ENCODE measurements at places on chromosomes 2 and 18. TPM values are rescaled to one million over a fixed set of nuclear protein-coding genes. Genes with fewer than 3 reads are reported as not detected.

DNA sequence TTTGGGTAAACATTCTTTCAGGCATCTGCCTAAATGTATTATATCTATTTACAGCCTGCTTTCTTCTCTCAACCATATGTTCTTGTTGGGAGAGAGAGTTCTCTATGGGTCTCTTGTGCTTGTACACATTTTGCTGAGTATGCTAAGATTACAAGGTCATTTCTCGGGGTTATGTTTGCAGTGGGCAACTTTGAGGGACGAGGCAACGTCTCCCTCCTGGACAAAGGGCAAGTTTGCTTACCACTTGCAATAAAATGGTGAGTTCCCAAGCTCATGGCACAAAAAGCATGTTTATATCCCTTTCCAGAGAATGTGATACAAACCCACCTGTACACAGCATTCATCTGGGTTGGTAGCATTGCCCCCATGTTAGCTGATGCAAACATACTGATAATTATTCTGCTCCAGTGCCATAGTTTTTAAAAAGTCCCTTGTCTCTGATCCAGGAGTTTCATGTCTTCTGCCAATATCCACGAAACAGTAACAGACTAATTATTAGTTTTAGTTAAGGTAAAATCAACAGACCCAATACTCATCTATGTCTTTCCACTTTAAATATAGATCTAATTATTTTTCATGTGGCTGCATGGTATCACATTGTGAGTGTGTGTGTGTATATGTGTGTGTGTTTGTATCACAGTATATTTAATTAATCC is 84.2 kb upstream of the MAPK4 start:
- no peak for DNase-seq

DNA sequence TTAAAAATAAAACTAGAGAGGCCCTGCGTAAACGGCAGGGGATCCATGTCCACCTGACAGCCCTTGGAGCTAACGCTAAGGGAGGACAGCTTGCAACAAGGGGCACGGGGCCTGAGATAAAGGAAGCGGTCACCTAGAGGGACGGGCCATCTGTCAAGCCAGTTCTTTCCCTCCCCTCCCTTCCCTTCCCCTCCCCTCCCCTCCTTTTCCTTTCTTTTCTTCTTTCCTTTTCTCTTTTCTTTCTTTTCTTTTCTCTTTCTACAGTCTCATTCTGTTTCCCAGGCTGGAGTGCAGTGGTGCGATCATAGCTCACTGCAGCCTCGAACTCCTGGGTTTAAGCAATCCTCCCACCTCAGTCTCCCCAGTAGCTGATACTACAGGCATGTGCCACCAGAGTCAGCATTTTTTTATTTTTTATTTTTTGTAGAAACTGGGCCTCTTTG is 34.5 kb upstream of the CTAGE1 start:
- no peak for DNase-seq

DNA sequence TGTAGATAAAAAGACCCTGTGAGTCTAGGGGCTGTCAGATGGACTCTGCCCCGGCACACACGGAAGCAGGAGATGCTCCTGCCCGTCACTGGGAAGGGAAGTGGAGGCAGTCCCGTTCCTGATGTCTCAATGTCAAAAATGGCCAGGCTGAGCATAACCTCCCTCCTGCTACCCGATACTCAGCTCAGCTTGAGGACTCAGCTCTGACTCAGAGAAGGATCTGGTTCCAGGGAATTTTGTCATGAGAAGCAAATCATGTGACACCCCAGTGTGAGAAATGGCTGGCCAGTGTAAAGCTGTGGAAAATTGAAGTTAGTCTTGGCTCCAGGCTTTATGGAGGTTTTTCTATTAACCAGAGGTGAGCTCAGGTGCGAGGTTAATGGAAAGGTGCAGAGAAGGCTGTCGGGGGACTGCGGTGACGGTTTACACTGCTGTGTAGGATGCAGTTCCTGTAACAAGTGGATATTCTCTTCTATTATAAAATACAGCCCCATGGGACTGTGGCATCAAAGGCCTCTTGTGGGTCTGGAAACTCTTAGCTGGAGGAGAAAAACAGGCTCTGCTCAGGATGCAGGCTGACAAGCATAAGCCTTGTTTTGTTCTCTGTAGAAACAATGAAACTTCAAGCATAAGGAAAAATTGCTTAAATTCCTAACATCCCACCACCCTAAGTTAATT is 24.7 kb upstream of the AGAP1 start:
- no peak for DNase-seq

GRCh38 chr2:111694700-111695101 is 189.3 kb downstream of the ANAPC1 start:
- DNase-seq, result no peak

DNA sequence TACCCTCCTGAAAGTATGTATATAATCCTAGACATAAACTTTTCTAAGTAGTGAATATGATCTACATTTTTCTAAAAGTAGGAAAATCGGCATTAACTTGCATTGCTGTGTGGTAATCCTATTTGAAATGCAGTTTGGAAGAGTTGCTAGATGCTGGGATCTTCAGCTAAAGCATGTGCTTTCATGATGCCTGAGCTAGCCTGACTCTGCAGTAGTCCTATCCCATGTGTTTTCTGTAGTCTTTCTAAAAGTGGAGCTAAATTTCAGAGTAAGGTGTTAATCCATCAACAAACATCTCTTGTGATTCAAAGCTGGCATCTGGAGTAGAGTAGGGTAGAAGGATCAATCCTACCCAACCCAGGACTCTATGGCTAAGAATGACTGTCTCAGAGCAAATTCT is 229.4 kb downstream of the THSD7B start:
- no peak for DNase-seq

- DNase-seq, result no peak
These were observed 59.2 kb downstream of the LYPD6 start for GRCh38 chr2:149389506-149390167.

DNA sequence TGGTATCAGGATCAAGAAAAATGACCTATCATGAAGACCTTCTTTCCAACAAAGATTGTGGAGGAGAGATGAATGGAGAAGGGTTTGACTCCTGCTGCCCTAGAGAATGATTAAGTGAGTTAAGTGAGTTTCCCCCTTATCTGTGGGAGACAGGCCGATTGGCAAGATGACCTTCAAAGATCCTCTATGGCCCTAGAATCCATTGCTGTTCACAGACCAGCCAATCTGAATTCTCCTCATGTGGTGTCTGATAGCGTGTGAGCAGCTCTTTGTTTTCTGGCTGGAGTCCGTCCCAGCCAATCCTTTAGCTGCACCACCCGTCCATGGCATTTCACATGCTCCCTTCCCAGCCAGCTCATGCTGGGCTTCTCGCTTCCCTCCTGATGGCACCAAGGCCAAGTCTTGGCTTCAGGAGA is 79.4 kb downstream of the MARCHF4 start:
- DNase-seq, result no peak

GRCh38 chr2:24164416-24164973 is 10.4 kb upstream of the FAM228A start:
- DNase-seq, result peak; percentile 35

GRCh38 chr2:160223560-160223959 is 23.5 kb upstream of the ITGB6 start:
- DNase-seq, result no peak

DNA sequence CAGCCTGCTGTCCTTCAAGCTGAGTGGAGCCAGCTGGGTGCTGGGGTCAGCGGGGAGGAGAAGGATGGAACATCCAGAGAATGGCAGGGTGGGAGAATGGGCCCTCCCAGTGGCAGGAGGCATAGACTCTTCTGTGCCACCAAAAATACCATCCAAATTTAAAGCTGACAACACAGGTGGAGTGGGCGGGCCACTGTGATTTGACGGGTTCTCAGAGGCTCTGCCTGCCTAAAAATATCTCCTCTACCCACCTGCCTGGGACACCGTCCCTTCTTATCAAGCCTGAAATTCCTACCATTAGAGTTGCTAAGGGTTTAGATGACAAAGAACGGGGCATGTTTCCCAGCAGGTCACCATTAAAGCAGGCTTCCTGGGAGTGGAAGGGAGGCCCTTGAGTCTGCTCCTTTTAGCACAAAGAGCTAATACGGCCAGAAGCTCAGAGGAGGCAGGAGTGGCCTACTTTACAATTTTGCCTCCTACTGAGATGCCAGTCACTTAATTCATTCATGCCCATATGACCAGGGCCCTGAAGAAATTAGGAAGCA is 19.8 kb upstream of the MARCHF4 start:
- DNase-seq, result no peak

- no peak for DNase-seq
These were observed 93.9 kb upstream of the LGALSL start for GRCh38 chr2:64359892-64360657.

DNA sequence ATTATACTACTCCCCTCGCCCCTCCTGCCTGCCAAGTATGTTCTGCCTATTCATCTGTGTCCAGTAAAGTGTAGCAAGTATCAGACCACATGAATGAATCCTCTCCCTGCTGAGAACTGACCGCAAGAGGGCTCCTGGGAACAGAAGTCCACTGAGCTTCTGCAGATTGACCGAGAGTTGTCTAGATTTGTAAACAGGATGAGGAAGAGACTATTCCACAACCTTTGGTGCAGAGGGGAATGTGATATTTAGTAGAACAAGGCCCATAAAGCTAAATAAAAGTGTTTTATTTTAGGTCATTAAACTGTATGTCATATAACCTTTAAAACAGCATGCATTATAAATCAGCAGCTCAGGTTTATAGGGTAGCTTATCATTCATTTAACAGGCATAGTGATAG is 377.0 kb downstream of the DCC start:
- DNase-seq, result no peak

DNA sequence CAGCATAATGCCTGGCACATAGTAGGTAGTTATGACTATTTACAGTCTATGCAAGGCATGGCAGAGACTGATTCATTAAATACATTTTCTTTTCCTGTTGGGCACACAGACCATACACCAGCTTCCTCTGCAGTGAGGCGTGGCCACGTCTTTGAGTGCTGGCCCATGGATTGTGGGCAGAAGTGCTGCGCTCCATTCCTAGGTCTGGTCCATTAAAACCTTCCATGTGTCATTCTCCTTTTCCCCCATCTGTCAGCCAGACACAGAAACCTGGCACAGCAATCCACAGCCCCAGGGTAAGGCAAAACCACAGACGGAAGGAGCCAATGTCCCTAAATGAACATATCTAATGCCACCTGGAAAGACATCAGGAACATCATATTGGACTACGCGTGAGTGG is 141.9 kb downstream of the TTC32 start:
- DNase-seq, result no peak

DNA sequence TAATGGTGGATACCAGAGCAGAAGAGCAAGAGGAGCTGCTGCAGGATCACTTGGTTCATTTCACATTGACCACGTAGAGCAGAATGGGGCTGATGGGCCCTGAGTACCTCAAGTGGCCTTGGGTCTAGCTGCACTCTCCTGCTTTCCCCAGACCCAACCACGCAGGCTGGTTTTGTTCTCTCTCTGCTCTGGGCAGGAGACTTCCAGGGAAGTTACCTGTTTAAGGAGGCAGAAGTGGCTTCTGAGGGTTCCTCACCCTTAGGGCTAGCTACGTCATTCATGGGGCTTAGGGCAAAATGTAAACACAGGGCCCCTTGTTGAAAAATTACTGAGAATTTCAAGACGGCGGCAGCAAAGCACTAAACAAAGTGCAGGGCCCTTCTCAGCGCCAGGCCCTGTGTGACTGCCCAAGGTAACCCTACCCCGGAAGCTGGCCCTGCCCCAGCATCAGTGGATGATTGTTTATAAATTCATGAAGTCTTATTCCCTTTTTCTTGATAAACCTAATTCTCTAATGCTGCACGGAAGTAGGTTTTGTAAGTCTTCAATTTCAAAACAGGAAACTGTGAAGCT is 75.9 kb downstream of the TMEM182 start:
- no peak for DNase-seq

- DNase-seq, result peak; percentile 55
These were observed 954 bp upstream of the CTDSP1 start for GRCh38 chr2:218398437-218399390.

CHRNG gene
- not detected for total RNA-seq

CRYGC gene
- total RNA-seq, result not detected

PTPRN gene
- not detected for total RNA-seq

BMP10 gene
- total RNA-seq, result not detected

CAPN14 gene
- total RNA-seq, result 0.31 TPM

ZNF521 gene
- total RNA-seq, result not detected

PLCD4 gene
- total RNA-seq, result not detected

TGFA gene
- total RNA-seq, result 0.35 TPM
